ENCODE measurements at places on chromosomes 11 and 22.
A peak's percentile ranks its signal among the peaks of the same experiment; 100 is the strongest.

DNA sequence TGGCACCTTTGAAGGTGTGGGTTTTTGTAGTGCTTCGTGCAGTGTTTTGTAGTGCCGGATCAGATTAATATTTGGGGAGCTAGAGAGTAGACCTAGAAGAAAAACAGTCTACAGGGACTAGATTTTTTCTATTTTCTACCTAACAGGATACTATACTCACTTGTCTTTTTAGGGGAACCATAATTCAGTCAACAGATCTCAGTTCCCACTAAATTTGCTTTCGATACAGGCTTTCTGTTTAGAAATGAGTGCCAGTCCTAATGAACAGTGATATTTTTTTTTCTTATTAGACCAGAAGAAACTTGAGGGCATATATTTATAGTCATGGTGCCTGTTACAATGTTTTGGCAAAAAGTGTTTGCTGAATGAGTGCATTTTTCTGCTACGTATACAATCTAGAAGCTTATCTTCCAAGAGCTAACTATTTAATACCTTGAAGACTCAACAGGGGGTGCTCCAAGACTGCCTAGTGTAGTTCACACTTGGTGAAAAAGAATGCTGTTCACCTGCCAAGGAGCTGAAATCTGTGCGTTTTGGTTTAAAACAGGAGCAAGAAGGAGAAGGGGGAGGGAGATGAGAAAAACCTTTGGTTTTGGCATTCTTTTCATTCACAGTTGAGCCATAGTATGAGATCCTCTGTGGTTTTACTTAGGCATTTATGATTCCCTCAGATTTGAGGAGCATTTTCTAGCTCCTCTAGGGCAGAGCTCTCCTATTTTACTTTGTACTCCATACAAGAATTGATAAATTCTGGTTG is 44.9 kb upstream of the VSTM5 start:
- DNase-seq: no peak

- no peak for DNase-seq
Measured at GRCh38 chr11:23127706-23128105, 267.4 kb upstream of the CCDC179 start.

DNA sequence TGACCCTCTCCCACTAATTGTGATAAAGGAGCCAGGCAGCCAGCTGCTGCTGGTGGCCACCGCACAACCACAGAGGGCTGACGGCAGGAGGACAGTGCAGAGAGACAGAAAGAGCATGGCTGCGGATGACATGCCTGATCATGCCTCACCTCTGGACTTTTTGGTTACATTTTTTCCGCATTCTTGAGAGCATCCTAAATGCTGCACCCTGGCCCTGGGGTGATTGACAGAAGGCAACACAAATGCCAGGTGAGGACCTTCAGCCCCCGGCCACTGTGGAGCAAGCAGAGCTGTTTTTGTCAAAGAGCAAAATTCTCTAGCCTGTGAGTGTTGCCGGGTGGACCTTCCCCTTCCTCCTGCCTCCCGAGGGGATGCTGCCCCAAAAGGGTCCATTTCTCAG is 78.5 kb downstream of the RPS6KA4 start:
- DNase-seq: no peak

- no peak for DNase-seq
Measured at GRCh38 chr11:57277845-57278720, 41.0 kb upstream of the APLNR start.

DNA sequence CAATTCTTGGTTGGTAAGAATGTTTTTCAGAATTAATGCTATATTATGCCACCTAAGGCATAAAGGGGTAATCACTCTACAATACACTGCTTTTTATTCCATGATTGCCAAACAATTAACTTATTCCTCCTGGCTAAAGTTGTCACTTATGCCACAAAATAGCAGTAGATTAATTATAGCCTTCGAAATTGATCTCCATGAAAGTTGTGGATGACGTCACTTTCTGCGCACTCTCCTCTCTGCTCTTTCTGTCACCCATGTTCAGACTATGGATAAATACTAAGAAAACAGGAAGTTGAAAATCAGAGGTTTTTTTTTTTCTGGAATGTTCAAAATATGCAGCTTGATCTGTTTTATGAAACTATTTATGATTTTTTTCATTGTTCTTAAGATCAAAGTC is 790.1 kb upstream of the CNTN5 start:
- DNase-seq: no peak

DNA sequence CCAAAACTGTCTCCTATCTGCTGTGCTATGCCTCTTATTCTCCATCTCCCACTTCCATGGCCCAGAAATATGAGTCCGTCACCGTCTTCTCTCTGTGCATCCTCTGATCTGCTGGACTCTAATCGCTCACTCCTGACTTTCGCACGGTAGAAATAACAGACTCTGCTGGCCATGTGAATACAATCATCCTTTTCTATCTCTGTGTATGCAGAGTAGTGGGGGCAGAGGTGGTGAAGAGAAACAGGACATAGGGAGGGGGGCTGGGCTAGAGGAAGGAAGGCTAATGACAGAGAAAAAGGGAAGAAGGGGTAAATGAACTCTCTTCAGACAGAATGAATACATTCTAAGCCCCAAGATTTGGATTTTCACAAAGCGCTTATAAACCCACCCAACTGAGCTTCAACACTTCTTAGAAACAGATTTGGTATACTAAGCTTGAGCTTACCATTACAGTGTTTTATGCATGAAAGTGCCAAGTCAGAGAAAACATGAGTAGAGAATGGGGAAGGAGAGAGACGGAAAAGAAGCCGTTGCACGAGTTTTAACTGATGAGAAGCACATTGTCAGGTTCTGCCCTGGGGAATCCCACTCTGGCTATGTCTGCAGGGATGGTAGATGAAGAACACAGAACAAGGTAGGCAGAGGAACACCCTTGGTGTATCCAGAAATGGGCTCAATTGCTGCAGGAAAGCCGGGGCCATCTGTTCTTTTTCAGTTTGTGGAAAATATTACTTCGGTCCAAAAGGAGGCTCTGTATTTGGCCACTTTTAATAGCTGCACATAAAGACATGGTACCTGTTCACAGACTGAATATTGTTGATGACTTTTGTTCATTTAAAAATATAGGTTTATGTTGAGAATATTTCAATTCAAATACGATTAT is 324.7 kb downstream of the ETS1 start:
- DNase-seq: no peak

DNA sequence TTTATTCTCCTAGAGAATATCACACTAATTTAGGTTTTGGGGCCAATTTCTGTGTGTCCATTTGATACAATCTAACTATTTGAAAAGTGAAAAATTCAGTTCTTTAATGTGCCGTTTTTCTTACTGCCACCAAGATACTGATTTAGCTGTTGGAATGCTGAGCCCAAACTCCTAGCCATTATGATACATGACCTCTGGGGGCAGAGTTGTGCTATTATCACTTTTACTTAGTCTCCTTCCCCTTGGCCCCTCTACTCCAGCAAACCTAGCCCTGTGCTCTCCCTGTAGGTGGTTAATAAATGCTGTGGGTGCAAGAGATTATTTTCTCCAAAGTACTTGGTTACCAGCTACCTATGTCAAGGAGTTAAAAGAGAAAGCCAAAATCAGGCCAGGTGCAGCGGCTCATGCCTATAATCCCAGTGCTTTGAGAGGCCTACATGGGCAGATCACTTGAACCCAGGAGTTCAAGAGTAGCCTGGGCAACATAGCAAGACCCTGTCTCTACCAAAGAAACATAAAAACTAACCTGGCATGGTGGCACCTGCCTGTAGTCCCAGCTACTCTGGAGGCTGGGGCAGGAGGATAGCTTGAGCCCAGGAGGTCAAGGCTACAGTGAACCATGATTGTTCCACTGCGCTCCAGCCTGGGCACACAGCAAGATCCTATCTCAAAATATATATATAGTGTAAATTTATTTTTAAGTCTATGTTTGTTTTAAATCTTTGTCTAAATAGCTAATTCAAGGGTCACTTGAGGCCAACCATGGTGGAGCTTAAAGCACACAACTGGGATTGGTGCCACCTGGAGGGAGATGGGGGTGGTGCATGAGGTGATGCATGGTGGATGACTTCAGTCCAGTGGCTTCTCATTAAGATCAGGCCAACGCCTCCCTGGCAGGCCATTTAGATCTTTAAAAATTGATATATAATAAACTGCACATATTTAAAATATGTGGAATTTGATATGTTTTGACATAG is 193.2 kb upstream of the PLET1 start:
- DNase-seq: no peak

DNA sequence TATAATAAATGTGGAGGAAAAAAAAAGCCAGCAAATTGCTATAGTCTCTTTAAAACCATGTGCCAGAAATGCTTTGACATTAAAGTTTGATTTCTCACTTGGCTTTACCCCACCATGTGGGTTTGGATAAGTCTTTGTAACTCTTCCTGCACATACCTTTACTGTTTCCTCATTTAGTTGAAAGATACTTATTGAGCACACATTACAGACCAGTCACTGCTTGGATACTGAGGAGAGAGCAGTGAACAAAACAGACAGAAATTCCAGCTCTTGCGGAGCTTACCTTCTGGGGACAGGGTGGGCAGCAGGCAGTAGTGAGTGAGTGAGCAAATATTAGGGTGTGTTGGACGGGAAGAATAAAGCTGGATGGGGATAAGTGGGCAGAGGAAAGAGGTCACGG is 13.7 kb downstream of the PACS1 start:
- DNase-seq: no peak

DNA sequence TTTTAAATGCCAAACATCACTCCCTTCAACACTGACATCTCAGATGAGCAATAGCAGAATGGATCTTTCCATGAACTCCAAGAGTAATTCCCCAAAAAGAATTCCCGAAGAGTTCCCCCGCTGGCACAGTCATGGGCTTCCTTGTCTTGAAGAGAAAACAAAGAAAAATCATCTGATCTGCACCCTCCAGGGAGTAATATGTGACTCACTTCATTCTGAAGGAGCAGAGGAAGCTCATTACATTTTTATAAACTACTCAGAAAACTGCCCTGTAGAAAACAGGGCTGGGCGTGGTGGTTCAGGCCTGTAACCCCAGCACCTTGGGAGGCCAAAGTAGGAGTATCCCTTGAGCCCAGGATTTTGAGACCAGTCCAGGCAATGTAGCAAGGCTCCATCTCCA is 35.7 kb downstream of the CELSR1 start:
- DNase-seq: no peak

DNA sequence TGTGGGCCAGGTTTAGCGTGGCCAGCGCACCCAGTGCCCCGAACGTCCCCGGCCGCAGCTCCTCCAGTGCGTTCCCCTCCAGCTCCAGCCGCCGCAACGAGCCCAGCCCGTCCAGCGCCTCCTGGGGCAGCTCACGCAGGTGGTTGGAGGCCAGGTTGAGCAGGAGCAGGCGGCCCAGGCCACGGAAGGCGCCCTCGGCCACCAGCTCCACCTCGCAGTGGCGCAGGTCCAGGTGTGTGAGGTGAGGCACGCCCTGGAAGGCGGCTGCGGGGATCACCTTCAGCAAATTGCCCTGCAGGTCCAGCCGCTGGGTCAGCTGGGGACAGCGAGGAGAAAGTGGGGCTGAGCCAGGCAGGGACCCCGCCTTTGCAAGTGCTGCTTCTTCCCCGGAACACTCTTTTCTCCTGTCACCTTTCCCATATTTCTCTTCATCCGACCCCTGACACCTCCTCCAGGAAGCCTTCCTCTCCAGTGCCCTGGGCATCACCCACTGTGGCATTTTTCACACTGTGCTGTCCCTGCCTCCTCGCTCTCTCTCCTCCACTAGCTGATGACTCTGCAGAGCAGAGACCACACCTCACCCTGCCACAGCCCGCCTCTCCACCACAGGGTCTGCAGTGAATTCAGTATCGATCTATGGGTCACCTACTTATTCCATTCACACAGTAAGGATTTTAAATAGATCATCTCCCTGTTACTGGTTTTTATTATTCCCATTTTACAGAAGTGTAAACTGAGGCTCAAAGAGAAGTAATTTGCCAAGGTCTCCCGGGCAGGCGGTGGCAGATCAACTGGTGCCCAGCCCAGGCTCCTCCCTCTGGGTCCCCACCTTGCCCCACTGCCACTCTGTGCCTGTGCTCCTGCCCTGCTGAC is 1.9 kb downstream of the CHADL start:
- DNase-seq: no peak

- no peak for DNase-seq
Measured at GRCh38 chr22:19807914-19808872, 46.5 kb downstream of the GNB1L start.

- no peak for DNase-seq
Measured at GRCh38 chr11:2475136-2475918, 30.5 kb downstream of the KCNQ1 start.

- peak; percentile 82 for DNase-seq
Measured at GRCh38 chr11:128290106-128290840, 297.1 kb downstream of the ETS1 start.

DNA sequence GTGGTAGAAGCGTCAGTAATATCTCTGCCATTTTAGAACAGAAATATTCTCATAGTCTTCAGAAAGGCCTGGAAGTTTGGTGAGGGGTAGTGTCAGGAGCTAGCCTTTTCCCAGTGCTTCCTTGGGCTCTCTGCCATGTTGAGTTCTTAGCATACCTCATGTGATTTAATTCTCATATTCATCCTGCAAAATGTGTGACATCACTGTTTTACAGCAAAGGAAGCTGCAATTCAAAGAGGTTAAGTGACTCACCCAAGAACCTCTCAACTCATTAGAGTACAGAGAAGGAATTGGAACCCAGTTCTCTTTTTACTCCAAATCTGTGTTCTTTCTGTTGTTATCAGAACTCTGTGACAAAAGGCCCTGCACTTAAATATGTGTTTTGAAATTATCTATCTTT is 72.1 kb downstream of the RNF169 start:
- DNase-seq: no peak

GRCh38 chr11:33269822-33270221 is 12.6 kb downstream of the HIPK3 start:
- DNase-seq: no peak

- no peak for DNase-seq
Measured at GRCh38 chr11:6608726-6609501, 3.1 kb downstream of the TAF10 start.

- DNase-seq: no peak
Measured at GRCh38 chr11:44139565-44140330, 44.3 kb downstream of the EXT2 start.

- DNase-seq: no peak
Measured at GRCh38 chr11:66922551-66922950, 35.6 kb downstream of the PC start.

GRCh38 chr11:123185326-123185725 is 9.7 kb downstream of the CLMP start:
- DNase-seq: no peak

- DNase-seq: no peak
Measured at GRCh38 chr11:120738516-120739046, 227.0 kb downstream of the GRIK4 start.

- DNase-seq: no peak
Measured at GRCh38 chr11:129817534-129818051, 1.9 kb downstream of the TMEM45B start.

- no peak for DNase-seq
Measured at GRCh38 chr11:114377612-114378267, 22.6 kb downstream of the C11orf71 start.

DNA sequence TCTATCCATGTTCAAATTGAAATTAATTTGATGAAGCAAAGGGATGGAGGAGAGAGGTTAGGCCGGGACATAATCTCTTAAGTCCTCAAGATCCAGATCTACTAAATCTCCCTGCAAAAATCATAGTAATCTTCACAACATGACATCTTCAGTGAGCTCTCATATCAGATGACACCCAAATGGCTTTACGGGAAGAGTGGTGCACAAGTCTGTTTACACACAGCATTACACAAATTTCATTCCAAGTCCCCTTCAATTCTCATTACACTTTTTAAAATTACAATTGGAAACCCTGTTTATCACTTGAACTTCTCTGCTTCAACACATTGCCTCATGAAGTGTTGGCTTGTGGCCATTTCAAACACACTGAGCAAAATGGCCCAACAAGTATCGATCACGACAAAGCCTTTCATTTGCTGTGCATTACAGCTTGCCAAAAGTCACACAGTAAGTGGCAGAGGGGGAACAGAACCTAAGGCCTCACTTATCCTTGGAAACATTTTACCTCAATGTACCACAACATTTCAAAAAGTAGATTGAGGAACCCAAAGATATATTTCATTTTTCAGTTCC is 17.9 kb upstream of the TPH1 start:
- DNase-seq: no peak

Measured in NCI-H510A (cell line).